ENCODE measurements at places on chromosomes 6 and 20. TPM values are rescaled to one million over a fixed set of nuclear protein-coding genes. Genes with fewer than 3 reads are reported as not detected.

SLC35B2 gene
- 48.7 TPM for total RNA-seq

DCDC2 gene
- 0.87 TPM for total RNA-seq

- peak; percentile 42 for DNase-seq
These were observed 121.0 kb downstream of the BCAS1 start for GRCh38 chr20:53949319-53949839.

CEP43 gene
- total RNA-seq: 13.9 TPM

SMLR1 gene
- total RNA-seq: 3.9 TPM

SYCP2L gene
- 0.80 TPM for total RNA-seq

MSH5 gene
- total RNA-seq: 3.4 TPM

GRCh38 chr6:132973514-132973993 is 159.2 kb downstream of the RPS12 start:
- no peak for DNase-seq

SLC26A8 gene
- total RNA-seq: 0.54 TPM

- no peak for DNase-seq
These were observed 171.6 kb downstream of the ARID1B start for GRCh38 chr6:156948807-156949206.

DNA sequence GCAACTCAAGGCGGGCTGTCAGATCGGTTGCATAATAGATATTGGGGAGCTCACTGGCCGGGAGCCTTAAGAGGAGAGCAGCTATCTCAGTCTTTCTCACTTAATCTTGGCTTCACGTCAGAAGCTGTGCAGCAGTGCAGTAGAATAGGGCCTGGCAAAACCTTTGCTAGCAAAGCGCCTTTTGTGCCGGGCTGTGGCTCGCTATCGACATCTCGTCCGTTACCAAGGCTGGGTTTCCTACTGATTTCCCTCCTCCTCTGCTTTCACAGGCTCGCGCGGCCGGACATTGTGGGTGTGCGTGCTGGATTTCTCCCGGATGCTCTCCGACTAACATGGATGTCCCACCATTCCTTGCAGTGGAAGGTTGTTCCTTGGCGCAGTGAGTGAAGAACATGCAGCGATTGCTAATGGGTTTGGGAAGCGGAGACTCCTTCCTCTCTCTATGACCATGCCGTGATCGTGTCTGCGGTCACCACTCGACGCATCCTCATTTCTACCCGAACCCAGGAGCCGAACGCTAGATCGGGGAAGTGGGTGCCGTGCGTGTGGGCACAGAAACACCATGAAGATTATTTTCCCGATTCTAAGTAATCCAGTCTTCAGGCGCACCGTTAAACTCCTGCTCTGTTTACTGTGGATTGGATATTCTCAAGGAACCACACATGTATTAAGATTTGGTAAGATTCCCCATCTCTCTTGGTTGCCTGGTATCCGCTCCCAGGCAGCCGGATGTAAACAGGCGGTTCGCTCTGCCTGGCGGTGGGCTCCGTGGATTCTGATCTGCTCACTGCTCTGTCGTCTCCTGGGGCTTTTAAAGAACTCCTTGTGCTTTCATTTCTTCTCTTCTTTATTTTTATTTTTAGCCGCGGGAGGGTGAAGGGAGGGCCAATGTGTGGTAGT is 5.5 kb downstream of the GRIK2 start:
- DNase-seq: peak; percentile 17

DNA sequence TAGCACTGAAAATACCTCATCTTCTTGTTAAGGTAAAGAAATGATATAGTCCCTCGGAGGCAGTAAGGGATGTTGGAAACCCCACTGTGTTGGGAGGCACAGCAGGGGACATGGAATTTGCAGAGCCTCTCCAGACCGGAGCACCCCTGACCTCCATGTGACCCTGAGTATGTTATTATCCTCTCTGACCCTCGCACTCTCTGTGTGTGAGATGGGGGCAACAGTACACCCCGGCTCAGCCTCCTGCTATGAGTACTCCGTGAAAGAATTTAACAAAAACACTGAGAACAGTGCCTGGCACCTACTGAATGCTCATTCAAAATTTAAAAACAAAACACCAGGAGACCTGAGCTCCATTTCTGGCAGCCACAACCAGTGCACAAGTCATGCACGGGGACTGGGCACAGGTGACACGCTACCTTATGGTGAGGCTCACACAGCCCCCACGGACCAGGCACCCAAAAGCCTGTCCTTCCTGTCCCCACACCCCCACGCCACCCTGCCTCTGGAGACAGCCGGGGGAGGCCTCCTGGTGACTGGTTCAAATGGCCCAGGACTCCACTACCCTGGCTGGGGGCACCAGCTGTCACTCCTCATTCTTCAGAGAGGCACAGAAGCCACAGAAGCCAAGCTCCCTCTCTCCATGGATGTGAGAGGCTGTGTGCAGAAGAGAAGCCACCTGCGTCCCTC is 6.1 kb downstream of the NINL start:
- no peak for DNase-seq

- peak; percentile 71 for DNase-seq
These were observed 94.0 kb upstream of the NHSL1 start for GRCh38 chr6:138593124-138593877.

DNA sequence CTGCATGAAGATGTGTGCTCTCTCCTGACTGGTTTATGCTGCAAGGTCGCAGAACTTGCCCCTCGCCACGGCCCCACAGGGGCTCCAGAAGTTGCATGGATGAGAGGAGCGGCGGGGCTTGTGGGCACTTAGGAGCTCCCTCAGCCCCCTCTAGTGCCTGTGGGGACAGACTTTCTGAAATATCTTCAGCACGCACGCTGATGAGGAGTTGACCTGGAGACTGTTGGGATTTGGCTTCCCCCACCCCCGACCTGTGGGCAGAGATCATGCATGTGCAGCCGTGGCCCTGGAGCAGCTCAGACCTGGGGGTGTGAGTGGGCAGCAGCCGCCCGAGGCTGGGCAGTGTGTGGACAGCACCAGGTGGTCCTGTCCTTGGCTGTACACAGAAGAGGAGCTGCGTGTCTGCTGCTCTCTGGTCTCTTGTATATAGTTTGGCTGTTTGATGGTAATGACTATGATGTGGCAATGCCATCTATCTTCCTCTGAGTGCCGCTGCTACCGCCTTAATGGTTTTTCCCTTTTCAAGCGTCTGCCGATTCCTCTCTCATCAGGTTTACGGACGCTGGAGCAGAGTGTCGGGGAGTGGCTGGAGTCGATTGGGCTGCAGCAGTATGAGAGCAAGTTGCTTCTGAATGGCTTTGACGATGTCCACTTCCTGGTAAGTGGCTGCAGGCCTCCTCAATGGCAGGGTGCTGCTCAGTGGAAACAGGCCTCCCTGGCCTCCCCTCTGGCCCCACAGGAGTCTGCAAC is 81.4 kb downstream of the TCP11 start:
- DNase-seq: no peak

LHFPL5 gene
- total RNA-seq: not detected

DYNLT2 gene
- total RNA-seq: 2.2 TPM

DPPA5 gene
- total RNA-seq: not detected

DNA sequence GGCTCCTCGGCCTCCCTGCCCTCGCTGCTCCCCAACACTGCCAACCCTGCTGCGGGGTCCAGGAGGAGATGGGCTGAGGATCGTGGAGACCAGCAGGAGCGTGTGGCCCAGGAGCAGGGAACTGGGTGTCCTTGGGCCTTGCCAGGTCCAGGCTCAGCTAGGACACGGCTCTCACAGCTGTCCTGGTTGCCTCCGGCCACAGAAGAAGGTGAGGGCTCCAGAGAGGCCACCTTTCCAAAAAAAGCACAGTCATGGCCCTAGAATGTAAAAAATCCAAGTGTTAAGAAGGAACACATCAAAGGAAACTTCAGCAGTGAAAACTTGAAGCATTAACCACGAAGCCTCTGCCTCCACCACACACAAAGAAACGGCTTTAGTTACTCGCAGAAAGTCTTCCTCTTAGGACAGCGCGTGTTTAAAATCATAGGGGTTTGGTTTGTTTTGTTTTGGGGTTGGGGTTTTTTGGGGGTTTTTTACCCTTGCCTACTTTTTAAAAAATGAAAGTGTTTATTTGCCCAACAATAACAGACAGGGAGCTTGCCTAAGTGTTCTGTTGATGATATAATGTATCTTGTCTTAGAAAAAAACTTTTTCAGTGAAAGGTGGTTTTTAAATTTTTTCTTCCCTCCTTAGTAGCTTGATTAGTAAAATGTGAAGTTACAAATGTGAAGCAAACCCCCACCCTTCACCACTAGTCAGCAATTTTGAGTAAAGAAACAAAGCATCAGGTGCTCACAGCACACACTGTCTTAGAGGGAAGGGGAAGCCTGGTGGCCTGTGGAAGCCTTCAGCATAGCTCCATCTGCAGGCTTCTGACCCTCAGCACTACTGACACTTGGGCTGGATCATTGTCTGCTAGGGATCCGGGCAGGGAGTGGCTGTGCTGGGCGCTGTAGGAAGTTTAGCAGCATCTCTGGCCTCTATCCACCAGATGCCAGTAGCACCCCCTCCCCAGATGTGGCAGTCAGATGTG is 60.0 kb downstream of the PTPN1 start:
- no peak for DNase-seq

HUS1B gene
- 2.4 TPM for total RNA-seq

DNA sequence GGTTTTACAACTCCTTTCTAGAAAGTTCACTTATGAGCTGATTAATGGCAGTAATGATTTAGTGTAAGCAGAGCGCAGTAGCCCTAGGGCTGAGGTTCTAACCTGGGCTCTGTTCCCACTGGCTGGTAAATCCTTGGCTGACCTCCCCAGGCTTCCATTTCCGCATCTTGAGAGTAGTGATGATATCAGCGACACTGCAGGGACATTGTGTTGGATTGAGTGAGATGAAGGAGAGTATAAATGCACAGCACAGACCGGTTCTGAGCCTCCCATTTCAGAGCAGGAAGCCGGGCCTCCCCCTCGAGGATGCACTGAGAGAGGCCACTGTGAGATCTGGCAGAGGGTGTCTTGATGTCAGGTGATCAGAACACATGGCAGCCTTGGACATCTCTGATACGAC is 477.2 kb upstream of the SULF2 start:
- no peak for DNase-seq

GRCh38 chr6:14665827-14666724 is 548.5 kb downstream of the CD83 start:
- DNase-seq: peak; percentile 64

DNA sequence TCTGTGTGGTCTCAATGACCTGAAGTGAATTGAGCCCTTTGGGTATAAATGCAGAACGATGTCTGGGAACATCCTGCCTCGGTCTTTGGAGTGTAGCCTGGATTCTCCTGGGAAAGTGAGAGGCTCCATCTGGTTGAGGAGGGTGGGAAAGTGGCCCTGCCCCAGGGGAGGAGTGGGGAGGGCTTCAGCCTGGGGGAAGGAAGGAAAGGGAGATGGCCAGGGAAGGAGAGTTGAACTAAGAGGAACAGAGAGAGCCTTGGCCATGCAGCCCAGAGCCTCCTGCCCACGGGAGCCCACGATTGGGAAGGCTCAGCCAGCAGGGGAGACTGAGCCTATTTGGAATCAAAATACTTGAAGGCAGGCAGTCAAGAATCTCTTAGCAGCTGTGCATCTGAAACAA is 2.3 kb upstream of the EPB41L1 start:
- DNase-seq: no peak

OTOR gene
- total RNA-seq: not detected

DNA sequence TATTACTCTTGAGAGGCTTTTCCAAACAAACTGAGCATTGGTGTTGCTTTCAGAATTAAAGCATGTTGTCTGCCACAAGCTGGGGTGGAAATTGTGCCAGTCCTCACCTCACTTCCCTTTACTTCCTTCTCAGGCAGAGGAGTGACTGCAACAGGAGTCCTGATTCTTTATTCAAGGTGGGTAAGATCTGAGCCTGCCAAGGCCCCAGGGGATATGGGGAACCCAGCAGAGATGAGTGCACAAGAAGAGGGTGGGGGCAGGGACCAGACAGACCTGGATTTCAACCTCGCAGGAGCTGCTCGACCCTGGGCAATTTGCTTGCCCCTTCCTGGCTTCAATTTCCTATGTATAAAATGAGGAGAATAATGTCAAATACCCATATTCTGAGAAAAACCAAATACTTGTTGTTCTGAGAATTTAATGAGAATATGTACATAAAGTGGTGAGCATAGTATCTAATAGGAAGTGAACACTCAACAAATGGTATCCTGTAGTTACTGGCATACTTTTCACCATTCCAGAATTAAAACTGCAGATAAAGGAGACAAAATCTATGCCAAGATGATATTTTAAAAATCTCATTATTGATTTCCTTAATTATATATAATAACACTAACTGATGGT is 17.8 kb downstream of the MAN1A1 start:
- DNase-seq: no peak

FAXC gene
- total RNA-seq: not detected

GRCh38 chr20:33689973-33690372 is 3.8 kb upstream of the E2F1 start:
- DNase-seq: peak; percentile 63

SASH1 gene
- total RNA-seq: 30.7 TPM

All from adrenal gland (tissue), 19 donors.